Activated CD8-positive, alpha-beta memory T cell treated with anti-CD3 and anti-CD28 coated beads for 48 hours (primary cell): ENCODE measurements at places on chromosomes 1 and 21.
A peak's percentile ranks its signal among the peaks of the same experiment; 100 is the strongest.

DNA sequence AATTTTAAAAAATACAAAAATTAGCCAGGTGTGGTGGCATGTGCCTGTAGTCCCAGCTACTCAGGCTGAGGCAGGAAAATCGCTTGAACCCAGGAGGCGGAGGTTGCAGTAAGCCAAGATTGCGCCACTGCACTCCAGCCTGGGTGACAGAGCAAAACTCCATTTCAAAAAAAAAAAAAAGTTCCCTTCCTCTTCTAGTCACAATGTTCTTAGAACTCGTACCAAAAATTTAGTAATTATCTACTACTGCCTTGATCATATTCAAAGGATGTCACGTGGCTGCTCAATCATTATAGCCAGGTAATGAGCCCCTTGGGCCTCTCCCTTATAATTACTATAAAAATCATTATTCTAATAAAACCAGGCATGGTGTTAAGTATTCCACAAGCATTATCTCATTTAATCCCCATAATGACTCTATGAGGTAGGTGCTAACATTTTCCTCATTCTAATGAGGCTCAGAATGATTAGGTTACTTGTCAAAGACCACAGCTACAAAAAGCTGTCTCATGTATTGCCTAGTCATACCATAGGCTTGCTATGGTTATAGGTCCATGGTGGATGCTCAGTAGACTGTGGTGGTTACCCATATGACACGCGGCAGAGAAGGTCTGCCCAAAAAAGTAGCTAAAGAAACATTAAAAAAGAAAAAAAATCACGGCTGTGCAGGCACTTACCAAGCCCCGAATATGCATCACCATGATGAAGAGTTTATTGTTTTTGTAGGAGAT is 15.5 kb upstream of the PPP1R15B start:
- no peak for DNase-seq

DNA sequence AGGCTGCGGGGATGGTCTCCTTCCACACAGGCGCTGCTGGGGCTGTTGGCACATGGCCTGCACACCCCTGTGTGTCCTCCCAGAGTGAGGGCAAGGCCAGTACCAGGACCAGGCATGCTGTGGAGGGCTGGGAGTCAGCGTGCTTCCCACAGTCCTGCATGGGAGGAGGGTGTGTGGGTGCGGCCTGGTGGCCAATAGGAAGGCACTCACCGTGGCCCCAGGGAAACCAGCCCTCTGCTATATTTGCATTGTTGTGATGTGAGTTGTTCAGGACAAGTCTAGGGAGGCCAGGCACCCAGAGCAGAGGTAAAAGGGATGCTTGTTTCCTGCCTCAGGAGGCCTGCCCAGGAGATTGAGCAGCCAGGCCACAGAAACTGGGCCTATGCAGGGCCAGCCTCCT is 59.5 kb downstream of the S100B start:
- no peak for DNase-seq

- DNase-seq, result no peak
These were observed 217.9 kb downstream of the NTNG1 start for GRCh38 chr1:107358619-107359327.

GRCh38 chr1:32068957-32069588 is 3.7 kb upstream of the TMEM39B start:
- no peak for DNase-seq

GRCh38 chr1:38273196-38273804 is 226.7 kb upstream of the POU3F1 start:
- DNase-seq, result no peak

- DNase-seq, result no peak
These were observed 82.3 kb upstream of the IFFO2 start for GRCh38 chr1:19038732-19039131.

GRCh38 chr1:88074661-88075060 is 609.4 kb upstream of the PKN2 start:
- no peak for DNase-seq

GRCh38 chr21:21767276-21767675 is 769.1 kb downstream of the NCAM2 start:
- DNase-seq, result no peak

GRCh38 chr1:175887521-175887920 is 144.1 kb upstream of the TNR start:
- DNase-seq, result no peak

DNA sequence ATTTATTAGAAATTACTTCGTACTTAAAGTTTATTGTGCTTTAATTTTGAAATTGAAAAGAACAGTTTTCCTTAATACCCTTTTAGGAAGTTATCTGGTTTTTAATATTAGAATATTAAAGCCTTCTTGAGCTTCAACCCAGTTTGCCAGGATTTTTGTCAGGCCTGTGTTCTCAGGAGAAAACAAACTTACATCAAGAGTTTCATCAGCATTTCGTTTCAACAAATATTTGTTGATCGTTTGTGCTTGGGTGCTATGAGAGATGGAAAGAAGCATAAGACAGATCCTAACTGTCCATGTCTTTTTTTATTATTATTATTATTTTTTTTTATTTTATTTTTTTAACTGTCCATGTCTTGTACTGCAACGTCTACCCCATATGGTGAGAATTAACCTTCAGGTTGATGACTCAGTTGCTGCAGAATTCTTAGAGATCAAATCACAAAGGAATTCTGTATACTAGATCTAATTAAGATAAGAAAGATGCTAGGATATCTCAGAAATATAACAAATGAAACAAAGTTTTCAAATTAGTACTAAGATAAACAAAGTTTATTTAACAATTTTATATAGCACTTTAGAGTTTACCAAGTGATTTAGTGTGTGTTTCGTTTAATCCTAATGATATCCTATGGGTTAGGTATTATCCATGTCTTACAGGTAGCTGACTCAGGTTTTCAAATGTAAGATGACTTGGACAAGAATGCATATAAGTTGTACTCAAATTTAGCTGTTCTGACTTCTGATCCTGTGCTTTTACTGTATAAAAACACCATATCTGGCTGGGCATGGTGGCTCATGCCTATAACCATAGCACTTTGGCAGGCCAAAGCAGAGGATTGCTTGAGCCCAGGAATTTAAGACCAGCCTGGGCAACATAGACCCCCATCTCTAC is 14.3 kb downstream of the FBXO28 start:
- no peak for DNase-seq

- no peak for DNase-seq
These were observed 477.6 kb downstream of the SETD4 start for GRCh38 chr21:35582731-35583130.

- no peak for DNase-seq
These were observed 52.6 kb downstream of the LAMC1 start for GRCh38 chr1:183075861-183076260.

- DNase-seq, result no peak
These were observed 124.3 kb upstream of the ESRRG start for GRCh38 chr1:216847397-216848036.

DNA sequence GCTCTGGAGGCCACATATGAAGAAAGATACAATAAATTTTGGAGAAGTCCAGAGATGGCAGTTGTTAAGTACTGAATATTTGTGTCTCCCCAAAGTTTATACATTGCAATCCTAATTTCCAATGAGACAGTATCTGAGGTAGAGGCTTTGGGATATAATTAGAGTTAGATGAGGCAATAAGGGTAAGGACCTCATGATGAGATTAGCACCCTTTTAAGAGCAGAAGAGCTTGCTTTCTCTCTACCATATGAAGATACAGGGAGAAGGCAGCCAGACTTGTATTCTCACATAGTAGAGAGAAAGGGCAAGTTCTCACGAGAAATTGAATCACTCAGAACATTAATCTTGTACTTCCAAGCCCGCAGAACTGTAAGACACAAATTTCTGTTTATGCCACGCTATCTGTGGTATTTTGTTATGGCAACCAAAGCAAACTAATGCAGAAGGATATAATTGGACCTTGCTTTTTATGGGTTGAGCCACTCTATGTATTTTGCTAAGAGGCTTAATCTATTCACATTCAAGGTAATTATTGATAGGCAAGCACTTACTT is 430.1 kb downstream of the KCNT2 start:
- no peak for DNase-seq

- no peak for DNase-seq
These were observed 36.2 kb upstream of the ACTRT2 start for GRCh38 chr1:2985067-2985561.

GRCh38 chr1:112714313-112715263 is 544 bp downstream of the PPM1J start:
- DNase-seq, result peak; percentile 24

DNA sequence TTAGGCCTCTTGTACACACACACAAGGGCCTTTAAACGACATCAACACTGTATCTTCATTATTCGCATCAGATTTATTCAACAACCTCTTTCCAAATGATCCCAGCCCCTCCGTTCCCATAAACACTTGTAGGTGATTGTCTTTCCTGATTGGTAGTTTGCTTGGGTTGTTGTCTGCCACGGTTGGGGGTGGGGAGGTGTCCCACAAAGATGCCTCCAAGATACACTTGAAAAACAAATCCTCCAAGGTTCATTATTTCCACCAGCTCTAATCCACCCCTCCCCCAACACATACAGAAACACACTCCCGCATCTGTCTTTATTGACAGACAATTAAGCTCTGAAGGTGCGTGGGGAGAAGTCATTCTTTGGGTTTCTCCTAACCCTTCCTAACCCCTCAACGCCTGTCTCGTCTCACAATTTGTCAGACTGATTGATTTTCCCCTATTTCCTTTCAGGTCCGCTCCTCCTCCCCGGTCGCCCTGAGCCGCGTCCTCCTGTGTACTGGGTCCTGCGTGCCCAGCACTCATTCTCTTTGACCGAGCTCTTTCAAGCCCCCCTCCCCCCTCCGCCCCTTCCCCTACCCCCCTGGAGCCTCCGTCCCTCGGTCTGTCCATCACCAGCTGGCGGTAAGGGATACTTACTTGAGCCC is 1.4 kb downstream of the WDR26 start:
- no peak for DNase-seq

DNA sequence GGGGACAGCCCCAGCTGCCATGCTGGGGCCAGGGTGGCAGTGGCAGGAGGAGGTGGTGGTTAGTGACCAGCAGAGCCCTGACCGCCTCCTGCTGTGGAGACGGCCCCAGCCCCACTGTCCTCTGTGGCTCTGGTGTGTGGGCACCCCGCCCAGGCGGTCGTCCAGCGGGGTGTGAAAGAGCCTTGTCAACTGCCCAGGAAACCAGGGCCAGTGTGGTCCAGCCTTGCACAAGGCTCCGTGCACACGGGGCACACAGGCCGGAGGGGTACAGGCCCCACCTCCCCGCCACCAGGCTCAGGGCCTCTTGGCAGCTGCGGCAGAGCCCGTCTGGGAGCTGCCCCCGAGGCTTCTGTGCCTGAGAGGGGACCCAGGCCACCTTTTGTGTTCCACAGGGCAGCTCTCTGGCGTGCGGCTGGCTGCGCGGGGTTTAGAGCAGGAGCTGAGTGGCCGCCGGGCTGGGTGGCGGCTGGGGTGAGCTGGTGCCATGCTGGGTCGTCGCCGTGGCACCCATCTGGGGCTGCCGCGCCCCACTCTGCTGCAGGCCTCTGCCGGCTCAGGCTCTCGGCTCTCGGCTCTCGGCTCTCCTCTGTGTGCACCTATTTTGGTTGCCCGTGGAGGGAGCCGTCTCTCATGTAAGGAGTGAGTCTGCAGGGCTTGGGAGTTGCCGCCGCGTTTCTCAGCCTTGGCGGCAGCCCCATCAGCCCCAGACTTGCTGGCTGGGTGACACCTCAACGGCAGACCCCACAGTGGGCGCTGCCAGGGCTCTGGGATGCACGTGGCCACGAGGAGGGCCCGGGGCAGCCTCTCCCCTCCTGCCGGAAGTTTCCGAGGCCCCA is 36.1 kb downstream of the SLX9 start:
- DNase-seq, result no peak

DNA sequence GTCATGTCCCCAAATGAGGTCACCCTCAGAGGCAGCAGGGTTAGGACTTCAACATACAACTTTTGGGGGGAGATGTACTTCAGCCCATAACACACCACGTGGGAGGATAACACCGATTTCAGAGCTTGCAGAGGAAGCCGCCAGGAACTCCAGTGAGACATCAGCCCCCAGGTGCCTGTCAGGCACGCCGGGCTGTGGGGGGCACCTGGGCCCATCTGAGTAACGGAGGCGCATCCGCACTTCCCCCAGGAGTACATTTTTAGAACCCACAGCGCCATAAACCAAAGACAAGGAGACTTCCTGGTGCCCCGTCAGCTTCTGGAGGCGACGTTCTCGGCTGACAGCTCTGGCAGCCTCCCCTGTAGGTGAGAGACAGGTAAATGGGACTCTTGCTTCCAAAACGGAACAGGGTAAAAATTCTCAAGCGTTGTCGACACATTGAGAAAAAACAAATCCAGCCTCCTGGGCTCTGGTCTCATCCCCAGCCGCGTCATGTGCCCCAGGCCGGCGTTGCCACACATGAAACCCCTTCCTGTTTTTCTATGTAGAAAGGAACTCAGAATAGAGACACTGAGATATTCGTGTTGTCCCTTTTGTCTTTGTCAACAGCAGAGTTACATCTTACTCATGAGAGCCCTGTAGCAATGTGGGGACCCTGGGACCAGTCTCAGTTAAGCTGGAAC is 93.3 kb downstream of the PDE9A start:
- DNase-seq, result no peak

GRCh38 chr1:200738327-200738948 is at the start of gene CAMSAP2:
TSS of gene CAMSAP2 (plus strand) at chr1:200738893. CDS start at chr1:200739828, 935 bp downstream.
- no peak for DNase-seq

DNA sequence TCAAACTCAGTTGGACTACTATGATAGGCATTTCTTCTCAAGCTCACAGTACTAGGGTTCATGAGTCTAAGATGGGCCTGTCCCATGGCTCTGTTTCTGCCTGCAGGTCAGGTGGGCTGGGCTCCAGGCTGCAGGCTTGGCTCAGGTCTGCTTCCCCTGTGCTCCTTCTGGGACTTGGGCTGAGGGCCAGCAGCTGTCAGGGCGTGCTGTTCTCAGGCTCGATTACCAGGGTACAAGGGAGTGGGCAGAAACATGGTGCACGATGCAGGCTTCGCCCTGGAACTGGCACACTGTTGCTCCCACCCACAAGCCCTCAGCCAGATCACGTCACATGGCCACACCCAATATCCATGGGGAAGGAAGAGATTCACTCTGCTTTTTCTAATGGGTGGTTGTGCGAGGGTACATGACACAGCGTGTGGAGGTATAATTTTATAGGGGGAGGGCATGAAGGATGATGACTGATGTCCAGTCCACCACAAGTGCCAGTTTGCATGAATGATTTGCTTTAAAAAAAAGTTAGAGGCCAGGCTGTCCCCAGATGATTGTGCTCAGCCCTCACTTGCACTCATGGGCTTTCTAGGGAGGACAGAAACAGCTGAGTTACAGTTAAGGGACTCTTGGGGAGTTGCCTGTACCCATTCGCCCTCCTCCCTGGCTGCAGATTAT is 118.0 kb downstream of the ACTL8 start:
- no peak for DNase-seq

DNA sequence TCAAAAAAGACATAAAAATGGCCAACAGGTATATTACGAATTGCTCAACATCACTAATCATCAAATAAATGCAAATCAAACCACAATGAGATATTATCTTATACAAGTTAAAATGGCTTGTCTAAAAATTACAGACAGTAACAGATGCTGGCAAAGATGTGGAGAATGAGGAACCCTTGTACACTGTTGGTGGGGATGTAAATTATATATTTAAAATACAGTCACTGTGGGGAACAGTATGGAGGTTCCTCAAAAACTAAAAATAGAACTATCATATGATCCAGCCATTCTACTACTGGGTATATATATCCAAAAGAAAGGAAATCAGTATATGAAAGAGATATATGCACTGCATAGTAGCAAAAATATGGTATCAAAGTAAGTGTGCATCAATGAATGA is 1037.2 kb upstream of the B3GALT2 start:
- DNase-seq, result no peak
